NCI-H187 (cell line): ENCODE measurements at places on chromosomes 4 and X.

GRCh38 chrX:12390301-12390700, 252.0 kb downstream of the FRMPD4 start:
- DNase-seq = no peak

GRCh38 chrX:71178908-71179307, 34.3 kb downstream of the NLGN3 start:
- peak; percentile 39 for DNase-seq

- DNase-seq = no peak
Measured at GRCh38 chrX:45769761-45770582, 569.3 kb upstream of the DIPK2B start.

- DNase-seq = no peak
Measured at GRCh38 chrX:153770601-153771414, 6.8 kb downstream of the PLXNB3 start.

- DNase-seq = no peak
Measured at GRCh38 chrX:155767876-155768769, 113.0 kb upstream of the VAMP7 start.

DNA sequence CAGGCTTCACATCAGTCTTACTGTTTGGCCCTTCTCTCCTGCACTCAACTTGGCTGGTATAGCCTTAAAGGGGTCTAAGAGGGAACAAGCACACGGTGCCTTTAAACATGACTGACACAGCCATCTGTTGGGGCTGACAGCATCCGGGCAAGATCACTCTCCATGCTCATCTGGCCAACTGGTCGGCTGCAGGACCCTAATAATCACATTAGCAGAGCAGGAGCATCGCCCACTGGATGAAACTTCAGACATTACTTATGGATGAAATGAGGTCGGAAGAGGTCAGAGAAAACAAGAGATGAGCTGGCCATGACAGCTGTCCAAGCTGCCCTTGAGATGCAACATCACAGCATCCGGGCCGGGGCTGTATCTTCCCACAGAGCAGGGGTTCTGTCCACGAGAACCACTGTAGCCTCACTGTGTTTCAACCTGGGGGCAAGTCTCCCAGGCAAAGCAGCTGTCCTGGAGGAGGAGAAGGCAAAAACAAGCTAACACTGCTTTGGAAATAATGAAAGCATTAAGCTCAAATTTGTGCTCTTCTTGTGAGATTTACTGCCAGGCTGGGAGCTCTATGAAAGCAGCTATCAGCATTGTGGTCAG, 94.4 kb upstream of the TTC29 start:
- no peak for DNase-seq

DNA sequence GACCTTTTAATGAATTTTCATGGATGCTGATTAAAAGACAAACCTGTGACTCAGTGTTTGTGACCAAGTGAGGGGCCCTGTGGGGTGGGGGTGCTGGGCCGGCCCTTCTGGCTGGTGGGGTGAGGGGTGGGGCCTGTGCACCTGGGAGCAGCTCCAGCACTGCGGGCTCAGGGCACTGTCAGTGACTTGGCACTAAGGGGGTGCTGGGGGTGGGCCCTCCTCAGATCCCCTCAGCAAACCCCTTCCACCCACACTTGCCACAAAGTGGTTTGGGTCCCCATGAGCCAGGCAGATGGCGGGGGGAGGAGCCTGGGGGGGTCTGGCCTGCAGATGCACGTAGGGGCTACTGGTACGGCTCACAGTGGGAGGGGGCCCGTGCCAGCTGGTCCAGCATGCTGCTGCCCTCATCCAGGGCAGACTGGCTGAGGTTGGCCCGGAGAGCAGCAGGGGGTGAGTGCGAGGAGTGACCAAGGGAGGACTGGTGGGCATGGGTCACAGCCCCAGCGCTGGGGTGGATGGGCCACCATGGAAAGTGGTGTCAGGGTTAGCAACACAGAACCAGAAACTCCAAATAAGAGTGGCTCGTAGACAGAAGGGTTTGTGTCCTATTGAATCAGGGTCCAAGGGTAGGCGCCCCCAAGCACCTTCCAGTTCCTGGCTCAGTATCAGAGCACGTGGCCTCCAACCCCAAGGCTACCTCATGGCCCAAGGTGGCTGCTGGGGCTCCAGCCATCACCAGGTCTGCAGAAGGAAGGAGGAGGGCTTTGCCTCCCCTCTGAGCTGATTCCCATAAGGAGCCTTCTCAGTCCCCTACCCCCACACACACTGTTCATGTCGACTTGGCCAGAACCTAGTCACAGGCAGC, 10.1 kb downstream of the NKX1-1 start:
- DNase-seq = no peak

- DNase-seq = no peak
Measured at GRCh38 chr4:7722766-7723387, 216.8 kb downstream of the AFAP1 start.

DNA sequence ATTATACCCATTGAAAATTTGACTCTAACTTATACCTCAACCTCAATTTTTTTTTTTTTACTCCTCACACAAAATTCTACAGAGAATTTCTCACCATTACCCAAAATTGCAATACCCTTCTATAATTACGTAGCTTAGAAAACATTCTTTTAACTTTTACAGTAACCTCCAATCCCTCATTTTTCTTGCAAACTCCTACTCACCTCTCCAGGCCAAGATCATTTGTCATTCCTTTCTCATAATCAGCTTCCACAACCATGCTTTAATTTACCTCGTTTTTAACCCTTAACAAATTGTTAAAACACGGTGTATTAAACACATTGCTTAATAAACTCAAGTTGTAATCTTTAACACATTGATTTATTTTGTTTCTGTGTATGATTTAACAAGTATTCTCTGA, 289.7 kb upstream of the TRAM1L1 start:
- no peak for DNase-seq

DNA sequence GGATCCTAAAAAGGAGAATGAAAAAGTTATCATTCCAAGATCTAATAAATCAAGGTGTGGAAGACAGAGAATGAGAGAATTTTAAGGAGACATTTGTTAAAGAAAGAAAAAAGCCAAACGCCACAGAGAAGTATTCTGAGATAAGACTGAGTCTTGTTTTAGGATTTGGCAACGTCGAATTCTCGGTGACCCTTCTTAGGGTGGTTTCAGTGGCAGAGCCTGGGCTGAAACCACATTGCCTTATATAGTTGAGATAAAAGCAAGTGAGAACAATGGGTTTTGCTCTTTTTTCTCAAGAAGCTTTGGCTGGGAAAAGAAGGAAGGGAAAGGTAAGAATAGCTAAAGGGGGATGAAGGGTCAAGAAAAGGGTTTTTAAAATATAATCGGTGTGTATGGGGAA, 209.4 kb downstream of the VEGFC start:
- no peak for DNase-seq

DNA sequence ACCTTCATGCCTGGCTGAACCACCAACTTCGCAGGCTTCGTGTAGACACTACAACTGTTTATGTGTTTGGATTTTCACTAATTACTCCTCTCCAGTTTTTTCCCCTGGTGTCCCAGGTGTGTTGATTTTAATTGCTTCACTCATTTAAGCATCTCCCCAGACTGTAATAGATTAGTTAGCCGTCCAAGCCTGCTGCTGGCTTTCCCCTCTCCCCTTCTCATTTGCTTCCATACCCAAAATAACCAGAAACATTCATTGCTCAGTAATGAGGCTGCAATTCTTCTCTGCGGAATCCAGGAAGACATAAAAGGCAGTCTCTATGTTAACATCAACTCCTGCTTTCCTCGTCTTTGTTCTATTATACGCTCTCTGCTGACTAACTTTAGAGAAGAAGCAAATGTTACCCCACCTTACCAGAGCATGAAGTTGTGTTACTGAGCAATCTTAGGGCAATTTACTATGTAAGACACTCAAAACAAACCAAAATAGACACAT, 37.9 kb upstream of the SCRG1 start:
- DNase-seq = no peak

GRCh38 chrX:33840176-33840575, 291.9 kb downstream of the FAM47A start:
- no peak for DNase-seq

- DNase-seq = no peak
Measured at GRCh38 chr4:83267830-83268475, 16.6 kb downstream of the COQ2 start.

- DNase-seq = no peak
Measured at GRCh38 chrX:17608888-17609287, 128.4 kb upstream of the SCML1 start.

GRCh38 chr4:123616951-123617461, 220.4 kb downstream of the SPRY1 start:
- no peak for DNase-seq

GRCh38 chrX:48971249-48972219, at the start of gene KCND1:
Gene KCND1, minus strand, starts transcription at chrX:48971844. Its CDS starts 1,573 bp downstream, at chrX:48970271.
- no peak for DNase-seq

GRCh38 chrX:97498093-97498492, 614.4 kb downstream of the RPA4 start:
- no peak for DNase-seq
